ENCODE measurements at places on chromosomes 4 and X.

GRCh38 chr4:100989401-100989800 lies 357.9 kb downstream of the PPP3CA start:
- no peak for DNase-seq

DNA sequence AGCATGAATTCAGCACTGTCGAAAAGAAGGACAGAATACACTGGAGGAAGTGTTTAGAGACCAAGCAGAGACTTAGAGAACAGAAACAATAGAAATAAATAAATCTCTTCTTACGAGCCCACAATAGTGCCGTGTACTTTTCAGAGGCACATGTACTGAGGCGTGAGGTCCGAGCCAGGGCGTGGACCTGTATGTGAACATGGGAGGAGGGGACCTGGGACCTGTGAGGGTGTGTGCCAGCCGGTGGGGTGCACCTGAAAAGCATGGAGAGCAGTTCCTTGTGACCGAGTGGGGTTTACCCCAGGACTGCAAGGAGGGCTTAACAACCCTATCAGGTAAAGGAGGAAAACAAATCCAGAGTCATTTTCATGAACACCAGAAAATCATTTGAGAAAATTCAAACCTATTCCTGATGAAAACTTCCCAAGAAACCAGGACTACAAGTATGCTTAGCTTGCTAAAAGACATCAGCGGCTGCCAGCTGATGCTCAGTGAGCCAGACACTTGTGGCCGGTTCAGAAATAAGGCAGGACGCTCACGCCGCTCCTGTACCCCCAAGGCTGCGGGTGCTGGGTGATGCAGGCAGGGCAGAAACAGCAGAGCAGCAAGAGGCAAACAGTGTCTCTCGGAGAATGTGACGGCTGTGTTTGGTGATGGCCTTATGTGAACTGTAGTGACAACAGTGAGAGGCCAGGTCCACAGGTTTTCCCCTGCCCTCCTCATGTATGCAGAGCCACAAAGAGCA lies 37.1 kb downstream of the NELFA start:
- no peak for DNase-seq

- peak; percentile 28 for DNase-seq
Observed at GRCh38 chrX:118528071-118528737, 32.6 kb downstream of the DOCK11 start.

- no peak for DNase-seq
Observed at GRCh38 chr4:79023799-79024770, 84.8 kb upstream of the PAQR3 start.

DNA sequence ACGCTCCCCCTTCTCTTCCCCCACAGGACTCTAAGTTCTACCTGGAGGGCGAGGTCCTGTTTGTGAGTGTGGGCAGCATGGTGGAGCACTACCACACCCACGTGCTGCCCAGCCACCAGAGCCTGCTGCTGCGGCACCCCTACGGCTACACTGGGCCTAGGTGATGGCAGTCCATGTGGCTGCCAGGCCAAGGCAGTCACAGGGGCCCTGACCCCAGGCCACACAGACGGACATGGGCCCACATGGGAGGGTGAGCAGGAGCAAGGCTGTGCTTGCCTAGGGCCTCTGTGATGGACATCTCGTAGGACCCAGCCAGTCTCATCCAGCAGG lies 10.0 kb upstream of the ADD1 start:
- no peak for DNase-seq

DNA sequence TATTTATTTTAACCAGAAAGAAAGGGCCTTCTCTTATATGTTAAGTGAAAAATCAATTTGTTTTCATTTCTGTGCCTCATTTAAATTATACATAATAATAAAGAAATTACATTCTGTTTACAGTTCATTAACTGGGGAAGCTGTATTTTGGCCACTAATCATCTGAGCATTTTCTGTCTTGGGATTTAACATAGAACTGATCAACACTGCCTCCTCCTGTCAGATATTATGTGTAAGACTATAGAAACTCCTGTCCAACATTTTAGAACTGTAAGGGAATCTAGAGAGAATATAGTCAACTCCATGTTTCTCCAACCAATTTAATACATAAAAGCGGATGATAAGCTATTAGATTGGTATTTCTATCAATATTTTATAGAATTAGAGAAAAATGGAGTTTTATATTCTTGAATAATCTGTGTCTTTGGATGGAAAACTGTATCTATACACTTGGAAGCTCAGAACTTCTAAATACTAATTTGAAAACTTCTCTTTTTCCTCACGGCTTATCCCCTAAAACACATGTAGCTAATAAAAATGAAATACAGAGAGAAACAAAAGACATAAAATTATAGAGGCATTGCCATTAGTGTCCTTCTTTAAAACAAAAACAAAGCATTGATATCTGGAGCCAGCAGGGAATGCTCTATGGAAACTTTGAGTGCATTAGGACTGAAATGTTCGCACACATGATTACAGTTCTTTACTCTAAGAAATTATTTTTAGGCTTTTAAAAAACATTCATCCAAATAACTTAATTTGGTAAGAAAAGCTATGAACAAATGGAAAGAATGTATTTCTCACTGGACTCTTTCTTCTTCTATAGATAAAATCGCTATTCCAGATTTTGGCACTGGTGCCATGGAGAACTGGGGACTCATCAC lies 33.1 kb downstream of the ENPEP start:
- no peak for DNase-seq

GRCh38 chr4:180538384-180539057 lies 1704.7 kb upstream of the TENM3 start:
- DNase-seq = no peak

DNA sequence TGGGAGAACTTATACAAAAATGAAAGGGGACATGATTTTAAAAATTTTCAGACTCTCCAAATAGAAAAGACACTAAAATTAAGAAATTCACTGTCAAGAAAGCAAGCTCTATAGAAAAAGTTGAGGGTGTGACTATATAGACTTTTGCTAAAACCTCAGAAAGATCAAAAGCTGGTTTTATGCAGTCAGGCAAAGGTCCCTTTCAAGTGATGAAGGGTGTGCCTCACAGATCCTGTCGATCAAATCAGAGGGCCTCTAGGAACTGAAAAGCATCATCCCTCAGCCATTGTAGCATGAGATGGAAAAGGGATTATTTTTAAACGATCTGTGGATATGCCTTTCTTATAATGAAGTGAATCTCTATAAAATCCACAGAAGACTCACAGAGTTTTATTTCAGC lies 116.5 kb downstream of the FAM13A start:
- no peak for DNase-seq

DNA sequence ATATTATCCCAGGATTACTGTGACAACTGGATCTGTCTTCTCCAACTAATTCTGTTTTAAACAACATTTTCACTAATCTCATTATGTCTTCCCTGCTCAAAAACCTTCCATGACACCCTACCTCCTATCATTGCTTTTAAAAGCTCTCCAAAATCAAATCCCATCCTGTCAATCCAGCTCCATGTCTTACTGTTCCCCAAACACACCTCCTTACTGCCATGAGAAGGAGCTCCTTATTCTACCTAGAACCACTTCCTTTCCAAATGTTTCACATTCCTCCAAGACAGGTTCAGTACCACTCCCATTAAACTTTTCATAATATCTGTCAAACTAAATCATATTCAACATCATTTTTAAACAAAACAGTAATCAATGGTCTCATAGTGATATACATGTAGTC lies 66.9 kb upstream of the WDR17 start:
- no peak for DNase-seq

- no peak for DNase-seq
Observed at GRCh38 chr4:24796620-24797019, 1.2 kb downstream of the SOD3 start.

DNA sequence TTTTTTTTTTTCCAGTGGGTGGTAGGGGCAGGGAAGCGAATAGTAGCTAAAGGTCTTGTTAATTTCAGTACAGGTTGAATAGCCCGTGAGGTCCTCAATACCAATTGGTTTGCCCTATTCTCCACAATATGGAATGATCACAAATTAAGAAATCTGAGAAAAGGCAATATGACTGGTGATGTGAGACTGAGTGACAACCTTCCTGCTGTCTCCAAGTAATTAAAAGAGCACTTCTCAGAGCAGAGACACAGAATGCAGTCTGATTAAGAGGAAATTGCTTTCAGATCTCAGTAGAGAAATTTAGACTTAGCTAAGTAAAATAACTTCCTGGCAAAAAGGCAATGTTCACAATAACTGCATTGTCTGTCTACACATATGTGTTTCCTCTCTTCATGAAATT lies 23.0 kb downstream of the GPR174 start:
- peak; percentile 41 for DNase-seq

DNA sequence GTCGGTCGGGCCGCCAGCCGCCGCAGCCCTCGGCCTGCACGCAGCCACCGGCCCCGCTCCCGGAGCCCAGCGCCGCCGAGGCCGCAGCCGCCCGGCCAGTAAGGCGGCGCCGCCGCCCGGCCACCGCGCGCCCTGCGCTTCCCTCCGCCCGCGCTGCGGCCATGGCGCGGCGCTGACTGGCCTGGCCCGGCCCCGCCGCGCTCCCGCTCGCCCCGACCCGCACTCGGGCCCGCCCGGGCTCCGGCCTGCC lies 213 bp downstream of the NFKB1 start:
- no peak for DNase-seq

DNA sequence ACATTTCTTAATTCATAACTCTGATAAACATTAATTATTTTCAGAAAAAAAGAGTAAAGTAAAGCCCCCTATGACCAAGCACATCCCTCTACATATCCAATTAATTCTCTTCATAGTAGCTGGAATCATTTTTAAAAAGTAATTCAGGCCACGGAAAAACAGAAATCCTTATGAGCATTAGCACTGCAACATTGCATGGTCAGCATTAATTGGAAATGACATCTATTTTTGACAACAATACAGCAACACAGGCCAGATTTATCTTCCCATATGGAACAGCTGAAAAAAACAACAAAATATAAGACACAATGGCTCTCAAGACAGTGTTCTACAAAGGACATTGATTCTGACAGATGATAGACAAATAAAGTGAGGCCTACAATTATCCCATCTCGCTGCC lies 236.6 kb downstream of the TMA16 start:
- no peak for DNase-seq

- no peak for DNase-seq
Observed at GRCh38 chr4:845233-845835, 19.4 kb upstream of the CPLX1 start.

- no peak for DNase-seq
Observed at GRCh38 chrX:145524931-145525330, 277.6 kb downstream of the SPANXN1 start.

All from T-helper 1 cell (primary cell).